ENCODE measurements at places on chromosomes 16 and 17.
A peak's percentile ranks its signal among the peaks of the same experiment; 100 is the strongest.

DNA sequence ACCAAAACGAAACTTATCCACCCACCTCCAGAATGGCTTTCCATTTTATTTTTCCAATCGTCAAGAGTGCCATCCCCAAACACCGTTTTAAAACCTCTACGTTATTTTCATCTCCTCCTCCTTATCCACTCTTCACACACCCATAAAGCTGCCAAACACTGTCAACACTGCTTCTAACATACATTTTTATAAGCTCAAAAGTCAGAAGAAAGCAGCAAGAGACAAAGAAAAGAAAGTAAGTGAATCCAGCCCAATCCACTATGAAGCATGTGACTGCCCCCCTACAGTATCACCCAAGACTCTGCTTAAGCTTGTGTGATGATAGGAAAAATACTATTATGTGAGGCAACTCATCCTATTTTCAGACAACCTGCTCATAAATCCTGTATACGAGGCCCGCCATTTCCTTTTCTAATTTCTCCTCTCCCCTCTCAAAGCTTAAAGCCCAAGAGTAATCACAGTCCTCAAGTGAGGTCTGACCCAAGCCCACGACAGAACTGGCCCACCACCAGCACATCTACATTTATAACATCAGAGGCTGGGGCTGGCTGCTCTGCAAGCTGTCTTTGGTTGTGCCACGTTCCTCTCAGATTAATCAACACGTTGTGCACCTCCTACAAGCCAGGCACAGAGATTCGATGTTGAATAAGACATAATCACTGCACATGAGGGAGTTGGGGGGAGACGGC, 16.3 kb downstream of the USP31 start:
- no peak for DNase-seq

GRCh38 chr17:57454729-57455062, 198.4 kb downstream of the MSI2 start:
- DNase-seq, result no peak

DNA sequence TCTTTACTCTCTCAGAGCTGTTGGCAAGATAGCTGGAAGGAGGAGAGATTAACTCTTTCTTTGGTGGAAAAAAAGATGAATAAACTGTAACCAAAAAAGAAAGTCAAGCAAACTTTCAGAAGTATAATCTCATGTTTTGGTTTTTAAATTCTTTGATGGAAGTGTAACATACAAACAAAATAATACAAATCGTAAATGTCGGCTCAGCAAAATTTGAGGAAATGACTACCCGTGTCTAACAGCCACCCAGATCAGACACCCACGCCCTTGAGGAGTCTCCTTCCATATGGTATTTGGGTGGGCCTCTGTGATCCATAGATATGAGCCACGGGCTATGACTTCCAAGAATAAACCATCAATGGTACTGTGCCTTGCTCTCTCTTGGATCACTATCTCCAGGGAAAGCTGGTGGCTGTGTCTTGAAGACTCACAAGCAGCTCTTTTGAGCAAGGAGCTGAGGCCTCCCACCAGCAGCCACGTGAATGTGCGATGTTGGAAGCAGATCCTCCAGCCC, 9.6 kb upstream of the CD300C start:
- DNase-seq, result no peak

DNA sequence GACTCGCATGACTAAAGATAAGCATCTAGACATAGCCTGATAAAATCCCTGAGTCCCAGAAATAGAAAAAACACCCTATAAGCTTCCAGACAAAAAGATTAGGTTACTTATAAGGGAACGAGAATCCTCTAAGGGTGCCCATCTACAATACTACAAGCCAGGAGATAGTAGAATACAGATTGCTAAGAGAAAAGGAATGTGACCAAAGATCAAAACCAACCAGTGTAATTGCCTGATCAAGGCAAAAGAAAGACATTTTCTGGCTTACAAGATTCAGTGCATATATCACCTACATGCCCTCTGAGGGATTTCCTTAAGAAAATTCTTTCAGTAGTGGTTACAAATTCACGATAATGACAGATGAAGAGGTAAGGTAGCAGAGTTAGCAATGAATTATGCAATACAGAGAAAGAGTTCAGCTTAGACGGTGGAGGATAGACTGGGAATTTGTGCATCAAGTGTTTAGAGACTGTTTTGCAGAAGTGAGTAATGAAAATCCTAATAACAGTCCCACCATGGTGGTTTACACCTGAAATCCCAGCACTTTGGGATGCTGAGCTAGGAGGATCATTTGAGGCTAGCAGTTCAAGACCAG, 35.0 kb downstream of the BCL7C start:
- no peak for DNase-seq

DNA sequence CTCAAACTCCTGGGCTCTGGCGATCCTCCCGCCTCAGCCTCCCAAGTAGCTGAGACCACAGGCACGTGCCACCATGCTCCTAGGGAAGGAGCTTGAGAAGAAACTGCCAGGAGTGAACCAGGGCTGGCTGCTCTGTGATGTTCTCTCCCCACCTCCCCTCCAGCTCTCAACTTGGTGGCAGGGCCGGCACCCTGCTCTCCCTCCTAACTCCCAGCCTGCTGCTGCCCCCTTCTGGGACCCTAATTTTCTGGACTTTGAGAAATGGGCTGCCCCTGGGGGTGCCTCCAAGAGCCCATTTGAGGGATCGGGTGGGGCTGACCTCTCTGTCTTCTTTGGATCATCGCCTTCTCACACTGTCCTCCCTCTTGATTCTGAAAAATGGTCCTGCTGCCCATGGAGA, 14.9 kb upstream of the STAT3 start:
- DNase-seq, result peak; percentile 55

GRCh38 chr16:68265078-68265920, 973 bp downstream of the SLC7A6 start:
- no peak for DNase-seq

DNA sequence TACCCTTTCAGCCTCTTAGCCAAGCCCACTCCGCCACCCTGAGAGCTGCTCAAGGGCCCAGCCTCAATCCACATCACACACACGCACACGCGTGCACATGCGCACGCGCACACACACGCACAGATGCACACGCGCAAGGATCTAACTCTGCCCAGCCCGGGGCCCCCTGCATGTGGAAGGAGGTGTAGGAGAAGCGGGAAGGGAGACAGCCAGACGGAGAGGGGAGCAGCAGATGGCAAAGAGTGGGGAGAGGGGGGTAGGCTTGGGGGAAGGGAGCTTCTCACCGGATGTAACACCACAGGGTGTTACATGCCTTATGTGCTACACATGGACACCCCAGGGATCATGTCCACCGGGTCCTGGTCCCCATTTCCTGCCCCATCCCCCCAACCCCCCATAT, 15.3 kb downstream of the DLG4 start:
- DNase-seq, result no peak

- no peak for DNase-seq
Measured at GRCh38 chr17:14209215-14209614, 27.4 kb downstream of the CDRT15 start.

DNA sequence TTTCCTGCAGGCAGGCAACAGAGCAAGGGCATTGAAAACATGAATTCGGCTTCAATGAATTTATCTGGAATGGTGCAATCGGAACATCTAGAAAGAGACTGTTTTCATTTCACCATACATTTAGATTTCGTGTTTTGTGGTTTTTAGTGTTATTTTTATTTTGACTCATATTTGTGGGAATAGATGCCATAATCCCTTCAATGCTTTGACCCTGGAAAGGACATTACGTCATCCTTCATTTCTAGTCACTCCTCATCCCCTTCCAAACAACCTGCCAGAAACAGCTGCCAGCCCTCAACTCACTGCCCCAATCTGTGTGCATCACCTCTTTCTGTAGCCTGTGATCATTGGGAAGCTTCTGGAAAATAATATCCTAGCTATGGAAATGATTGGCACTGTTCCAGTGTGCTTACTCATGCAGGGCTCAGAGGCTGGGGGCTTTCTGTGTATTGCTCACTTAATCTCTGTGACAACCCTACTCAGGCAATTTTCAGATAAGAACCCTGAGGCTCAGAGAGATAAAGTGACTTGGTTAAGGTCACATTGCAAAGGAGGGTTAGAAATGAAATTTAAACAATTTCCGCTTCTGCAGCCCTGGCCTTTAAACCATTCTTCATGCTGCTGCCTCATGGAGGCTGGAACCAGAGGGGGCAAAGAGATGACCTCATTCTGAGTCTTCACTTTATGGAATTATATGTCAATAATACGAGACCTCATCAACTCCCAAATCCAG, 9.5 kb upstream of the KSR1 start:
- no peak for DNase-seq

GRCh38 chr17:62819511-62820221, 11.6 kb upstream of the MARCHF10 start:
- no peak for DNase-seq

DNA sequence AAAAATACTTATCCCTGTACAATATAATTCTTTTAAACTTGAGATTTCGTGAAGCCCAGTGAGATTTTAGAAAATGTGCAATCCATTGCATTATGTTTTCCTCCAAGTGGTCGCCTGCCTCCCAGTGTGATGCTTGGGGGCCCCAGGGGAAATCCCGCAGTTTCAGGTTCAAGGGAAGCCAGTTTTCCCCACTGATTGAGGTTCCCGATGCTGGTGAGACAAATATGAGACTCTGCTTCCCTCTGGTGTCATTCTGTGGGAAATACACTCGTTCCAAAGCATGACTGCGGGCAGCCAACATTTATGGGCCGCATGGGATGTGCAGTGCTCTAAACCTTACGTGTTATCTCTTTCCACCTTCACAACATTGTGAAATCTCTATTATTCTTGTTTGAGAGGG, 200.8 kb downstream of the PRKCB start:
- DNase-seq, result no peak

- no peak for DNase-seq
Measured at GRCh38 chr17:6695565-6695964, 17.6 kb downstream of the SLC13A5 start.
